ENCODE measurements at places on chromosomes 1 and 21.

- DNase-seq: no peak
Observed at GRCh38 chr21:45302082-45303061, 14.7 kb upstream of the POFUT2 start.

DNA sequence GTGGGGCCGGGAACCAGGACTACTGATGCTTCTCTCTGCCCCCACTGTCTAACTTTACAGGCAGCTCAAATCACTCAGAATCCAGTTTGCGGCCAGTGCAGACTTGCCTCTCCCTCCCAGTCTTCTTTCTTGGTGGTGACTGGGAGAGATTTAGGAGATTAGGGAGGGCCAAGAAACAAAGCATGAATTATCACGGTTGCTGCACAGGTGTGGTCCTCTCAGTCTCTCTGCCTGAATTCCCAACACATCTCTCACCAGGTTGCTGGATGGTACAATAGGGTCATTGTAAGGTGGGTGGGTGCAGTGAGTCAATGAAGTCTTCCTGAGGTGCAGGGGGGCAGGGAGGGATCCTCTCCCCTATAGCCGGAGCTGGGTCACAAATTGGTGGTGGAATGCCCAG, 12.6 kb downstream of the S100A11 start:
- peak; percentile 83 for DNase-seq

GRCh38 chr1:183444243-183444642, 26.1 kb upstream of the NMNAT2 start:
- peak; percentile 18 for DNase-seq

- DNase-seq: no peak
Observed at GRCh38 chr1:205444300-205444930, 11.4 kb downstream of the BLACAT1 start.

- peak; percentile 42 for DNase-seq
Observed at GRCh38 chr1:52552505-52553361, at the start of gene TUT4. Gene TUT4 (minus strand): TSS chr1:52553092. CDS start chr1:52526280, 26,812 bp downstream.

DNA sequence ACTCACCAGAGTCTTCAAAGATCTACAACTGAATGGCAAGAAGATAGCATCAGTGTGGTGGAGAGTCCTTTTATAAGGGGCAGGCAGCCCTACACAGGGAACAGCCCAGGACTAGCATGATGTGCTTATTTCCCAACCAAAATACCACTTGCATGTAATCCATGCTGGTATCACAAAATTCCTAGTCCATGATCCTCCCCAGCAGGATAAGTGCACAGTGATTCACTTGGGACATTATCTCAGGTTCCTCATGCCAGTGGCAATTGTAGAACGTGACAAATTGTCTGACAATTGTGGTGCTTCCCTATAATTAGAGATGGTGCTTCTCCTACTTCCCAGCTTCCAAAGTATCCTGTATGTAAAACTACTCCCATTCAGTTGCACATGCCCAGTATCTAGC, at the start of gene SPRR2G:
TSS of gene SPRR2G (minus strand) at position 45 of the 400 bp plus-strand sequence. CDS start 780 bp downstream, outside the sequence.
- no peak for DNase-seq

DNA sequence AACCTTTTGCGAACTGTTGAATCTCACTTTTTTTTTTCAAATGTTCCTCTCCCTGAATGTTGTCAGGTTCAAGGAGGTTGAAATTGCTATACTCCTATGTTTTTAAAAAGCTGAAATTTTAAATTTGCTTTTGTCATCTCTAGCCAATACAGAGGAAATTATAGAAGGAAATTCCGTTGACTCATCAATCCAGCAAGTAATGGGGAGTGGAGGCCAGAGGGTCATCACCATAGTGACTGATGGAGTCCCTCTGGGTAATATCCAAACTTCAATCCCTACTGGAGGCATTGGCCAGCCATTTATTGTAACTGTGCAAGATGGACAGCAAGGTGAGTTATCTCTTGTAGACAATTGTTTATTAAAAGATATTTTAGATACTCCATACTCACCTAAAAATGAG, 36.3 kb downstream of the GABPB2 start:
- peak; percentile 70 for DNase-seq

- DNase-seq: no peak
Observed at GRCh38 chr1:37016121-37016520, 18.2 kb downstream of the GRIK3 start.
